ENCODE measurements at places on chromosomes 7 and 10.

GRCh38 chr10:75034131-75034512 lies 77.3 kb upstream of the SAMD8 start:
- no peak for DNase-seq

DNA sequence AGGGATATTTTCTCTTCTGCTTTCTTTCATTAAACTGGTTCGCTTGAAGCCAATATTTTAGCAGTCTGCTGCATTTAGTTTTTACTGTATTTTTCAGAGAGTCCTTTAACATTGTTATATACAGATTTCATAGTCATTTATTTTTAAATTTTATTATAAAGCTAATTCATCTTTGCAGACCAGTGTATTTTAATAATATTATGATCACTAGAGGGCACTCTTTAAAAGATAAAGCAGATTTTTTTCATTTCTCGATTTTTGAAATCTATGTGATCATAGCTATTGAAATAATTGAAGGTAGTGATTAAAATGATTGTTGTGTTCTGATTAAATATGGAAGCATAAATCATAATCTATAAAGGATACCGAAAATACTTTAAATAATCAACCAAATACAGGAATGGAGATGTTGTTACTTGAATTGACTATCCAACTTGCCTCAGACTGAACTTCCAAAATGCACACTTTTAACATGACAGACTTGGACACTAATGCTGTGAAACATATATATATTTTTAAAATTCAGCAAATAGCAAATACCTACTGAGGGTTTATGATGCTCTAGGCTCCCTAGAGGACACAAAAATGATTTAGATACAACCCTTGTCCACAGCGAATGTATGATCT lies 35.2 kb downstream of the ST7 start:
- DNase-seq, result no peak

GRCh38 chr7:71775648-71776047 lies 636.5 kb downstream of the CALN1 start:
- DNase-seq, result no peak

DNA sequence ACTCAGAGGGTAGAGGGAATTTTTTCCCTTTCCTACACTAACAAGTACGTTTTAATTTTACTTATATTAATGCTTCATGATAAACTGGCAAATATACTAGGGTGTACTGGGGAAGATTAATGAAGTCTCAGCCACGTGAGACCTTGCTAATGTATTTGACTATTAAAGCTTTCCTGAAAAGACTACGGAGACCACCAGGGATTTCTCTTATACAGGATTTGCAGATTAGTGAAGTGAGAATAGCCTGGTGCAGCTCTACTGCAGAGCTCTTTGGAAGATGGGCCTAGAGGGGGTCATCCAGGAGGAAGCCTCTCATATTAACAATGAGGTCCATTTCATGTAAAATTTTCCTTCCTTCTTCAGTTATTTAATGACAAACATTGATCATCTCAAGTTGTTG lies 379.0 kb downstream of the SORCS1 start:
- no peak for DNase-seq

DNA sequence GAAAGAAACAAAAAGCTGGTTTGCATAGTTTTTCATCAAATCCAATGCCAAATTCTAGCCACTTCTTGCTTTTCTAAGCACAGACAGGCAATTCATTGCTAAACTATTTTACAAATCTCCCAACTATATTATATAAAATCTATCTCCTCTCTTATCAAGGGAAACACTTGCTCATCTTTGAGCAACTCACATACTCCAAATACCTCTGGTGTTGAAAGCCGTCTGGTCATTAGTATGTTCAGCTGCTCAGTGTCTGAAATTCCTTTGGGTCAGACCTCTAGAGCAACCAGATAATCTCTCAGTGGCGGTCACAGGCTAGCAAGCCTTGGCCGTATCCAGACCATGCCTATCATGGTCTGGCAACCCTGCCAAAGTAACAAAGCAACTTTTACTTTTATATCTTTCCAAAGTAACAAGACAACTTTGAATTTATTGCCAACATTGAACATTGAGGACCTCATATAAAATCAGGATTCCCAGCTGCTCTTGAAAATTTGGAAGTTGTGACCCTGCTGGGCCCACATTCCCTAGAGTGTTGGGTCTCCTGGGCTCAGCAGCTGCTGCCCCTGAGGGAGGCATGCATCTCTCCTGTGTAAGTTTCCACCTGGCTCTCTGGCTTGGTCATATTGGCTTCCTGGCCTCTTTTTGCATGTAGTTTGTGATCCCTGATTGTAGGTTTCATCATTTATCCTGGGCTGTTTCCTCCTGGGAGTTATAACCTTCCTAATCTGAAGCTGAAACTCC lies 56.8 kb upstream of the LANCL2 start:
- DNase-seq, result no peak

DNA sequence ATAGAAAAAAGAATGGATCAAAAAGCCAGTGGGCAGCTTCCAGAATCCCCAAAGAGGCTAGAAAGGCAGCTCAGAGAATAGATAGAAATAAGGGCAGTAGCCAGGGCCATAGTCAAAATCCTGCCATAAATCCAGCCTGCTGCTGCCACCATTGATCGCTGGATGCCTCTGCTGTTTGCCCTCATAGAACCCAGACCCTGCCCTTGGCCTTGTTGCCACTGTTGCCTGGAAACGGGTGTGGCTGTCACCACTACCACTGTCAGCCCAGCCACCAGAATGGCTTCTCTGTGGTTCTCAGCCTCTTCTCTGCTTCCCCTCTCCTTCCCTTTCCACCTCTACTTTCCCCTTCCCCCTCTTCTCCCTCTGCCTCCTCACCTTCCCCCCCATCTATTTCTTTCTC lies 57.8 kb downstream of the HHEX start:
- DNase-seq, result peak; percentile 18

DNA sequence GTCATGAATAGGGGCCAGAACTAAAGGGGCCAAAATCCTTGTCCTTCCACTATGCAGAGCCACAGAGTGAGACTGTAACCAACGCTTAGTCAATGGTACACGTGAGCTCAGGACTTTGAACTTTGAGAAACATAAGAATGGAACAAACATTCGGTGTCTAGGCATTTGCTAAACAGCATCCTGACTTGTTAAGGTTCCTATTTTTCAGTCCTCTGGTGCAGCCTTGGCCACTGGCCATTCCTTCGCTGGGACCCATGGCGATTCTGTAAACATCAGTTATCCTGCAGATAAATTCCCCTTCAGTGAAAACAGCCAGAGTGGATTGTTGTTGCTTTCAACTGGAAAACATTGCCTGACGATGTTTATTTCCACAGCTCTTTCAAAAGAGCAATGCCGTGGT lies 266.8 kb downstream of the SORCS1 start:
- DNase-seq, result no peak

- DNase-seq, result no peak
Observed at GRCh38 chr7:33643530-33643929, 261.8 kb upstream of the BMPER start.

DNA sequence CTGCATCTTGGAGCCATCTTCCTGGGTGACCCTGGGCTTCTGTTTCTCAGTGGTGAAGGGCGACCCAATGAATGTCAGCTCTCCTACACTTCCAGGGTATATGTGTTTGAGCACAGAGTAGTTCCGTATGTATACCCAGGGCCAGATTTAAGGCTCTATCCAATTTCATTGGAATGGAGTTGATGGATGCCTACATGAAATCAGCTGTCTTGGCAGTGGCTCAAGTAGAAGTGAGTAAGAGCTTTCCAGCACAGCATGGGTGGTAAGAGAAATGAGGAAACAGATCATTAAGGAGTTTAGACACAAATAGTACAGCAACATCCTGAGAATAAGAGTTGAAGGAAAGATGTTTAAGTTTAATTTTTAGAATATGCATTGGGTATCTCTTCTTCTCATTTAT lies 433.0 kb downstream of the PAXIP1 start:
- DNase-seq, result no peak

DNA sequence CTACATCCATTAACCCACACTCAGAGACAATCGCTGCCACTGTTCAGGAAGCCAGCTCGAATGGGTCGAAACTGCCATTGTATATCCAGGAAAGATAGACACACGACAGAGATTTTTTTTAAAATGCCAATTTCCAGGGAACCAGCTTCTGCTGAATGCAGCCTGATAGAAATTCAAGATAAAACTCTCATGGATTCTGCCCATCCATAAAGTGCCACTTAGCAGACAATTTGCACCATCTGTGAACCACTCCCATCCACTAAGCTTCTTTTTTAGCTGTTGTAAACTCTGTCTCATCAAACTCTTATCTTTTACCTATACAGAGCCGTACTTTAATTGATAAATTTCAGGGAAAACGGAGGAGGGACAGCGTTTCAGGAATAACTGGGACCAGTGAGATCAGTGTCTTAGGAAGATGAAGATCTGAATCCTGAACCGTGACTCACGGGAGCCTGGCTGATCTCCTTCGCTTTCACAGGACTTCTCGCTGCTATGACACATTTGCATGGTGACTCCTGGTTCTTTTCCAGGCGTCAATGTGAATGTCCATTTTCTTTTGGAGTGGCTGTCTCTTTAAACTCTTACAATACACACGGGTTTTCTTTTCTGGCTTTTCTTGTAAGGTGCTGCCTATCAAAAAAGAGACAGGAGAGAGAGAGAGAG lies 103.4 kb downstream of the FAM204A start:
- no peak for DNase-seq

DNA sequence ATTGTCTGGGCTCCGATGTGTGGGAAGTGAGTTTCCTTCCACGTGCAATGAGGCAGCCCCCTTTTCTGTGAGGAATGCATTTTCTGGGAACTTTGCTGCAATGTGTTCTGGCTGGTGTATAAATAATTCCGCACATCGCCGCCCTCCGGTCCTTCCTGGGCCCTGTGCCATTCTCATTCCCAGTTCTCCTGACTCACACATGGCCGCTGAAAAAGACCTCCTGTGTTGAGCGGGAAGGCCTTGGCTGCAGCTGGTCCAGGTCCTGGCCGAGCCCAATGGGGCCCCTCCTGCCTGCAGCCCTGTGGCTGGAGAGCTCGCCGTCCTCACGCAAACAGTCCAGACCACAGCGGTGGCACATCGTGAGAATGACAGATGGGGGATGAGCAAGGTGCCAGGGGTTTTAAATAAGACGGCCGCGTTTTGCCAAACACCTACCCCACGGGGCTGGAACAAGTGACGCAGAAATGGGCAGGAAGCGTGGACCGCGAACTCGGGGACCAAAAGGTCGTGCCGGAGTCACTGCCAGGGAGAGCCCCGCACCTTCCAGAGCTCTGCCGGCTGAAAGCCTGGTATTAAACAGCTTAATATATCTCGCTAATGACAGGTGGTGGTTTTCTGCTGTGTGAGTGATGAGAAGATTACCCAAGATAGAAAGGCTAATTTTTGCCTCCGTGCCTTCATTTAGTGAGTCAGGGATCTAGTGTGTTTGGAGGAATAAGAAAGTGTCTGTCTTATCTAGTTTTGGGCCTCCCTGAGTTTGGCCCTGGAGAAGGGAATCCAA lies 37.0 kb downstream of the FAM20C start:
- DNase-seq, result no peak

GRCh38 chr10:129030996-129031843 lies 435.8 kb upstream of the MGMT start:
- DNase-seq, result peak; percentile 23

DNA sequence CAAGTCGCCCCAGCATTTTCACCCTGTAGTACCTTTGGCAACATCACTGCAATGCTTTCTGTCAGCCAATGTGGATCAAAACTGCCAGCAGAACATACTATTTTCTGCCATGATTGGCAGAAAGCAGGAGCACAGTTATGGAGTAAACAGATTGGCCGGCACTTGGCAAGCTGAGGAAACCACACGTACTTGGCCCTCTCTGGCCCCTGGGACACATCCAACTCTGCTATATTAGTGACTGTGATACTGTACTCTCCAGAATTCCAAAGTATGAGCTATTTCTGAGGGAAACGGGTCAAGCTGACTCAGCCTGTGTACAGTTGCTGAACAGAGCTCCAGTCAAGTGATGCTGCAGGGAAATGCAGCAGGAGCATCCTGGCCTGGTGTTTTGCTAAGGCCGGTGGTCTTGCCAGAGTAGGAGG lies 39.8 kb upstream of the LANCL2 start:
- no peak for DNase-seq

- no peak for DNase-seq
Observed at GRCh38 chr10:86953747-86954680, 3.4 kb downstream of the MMRN2 start.

DNA sequence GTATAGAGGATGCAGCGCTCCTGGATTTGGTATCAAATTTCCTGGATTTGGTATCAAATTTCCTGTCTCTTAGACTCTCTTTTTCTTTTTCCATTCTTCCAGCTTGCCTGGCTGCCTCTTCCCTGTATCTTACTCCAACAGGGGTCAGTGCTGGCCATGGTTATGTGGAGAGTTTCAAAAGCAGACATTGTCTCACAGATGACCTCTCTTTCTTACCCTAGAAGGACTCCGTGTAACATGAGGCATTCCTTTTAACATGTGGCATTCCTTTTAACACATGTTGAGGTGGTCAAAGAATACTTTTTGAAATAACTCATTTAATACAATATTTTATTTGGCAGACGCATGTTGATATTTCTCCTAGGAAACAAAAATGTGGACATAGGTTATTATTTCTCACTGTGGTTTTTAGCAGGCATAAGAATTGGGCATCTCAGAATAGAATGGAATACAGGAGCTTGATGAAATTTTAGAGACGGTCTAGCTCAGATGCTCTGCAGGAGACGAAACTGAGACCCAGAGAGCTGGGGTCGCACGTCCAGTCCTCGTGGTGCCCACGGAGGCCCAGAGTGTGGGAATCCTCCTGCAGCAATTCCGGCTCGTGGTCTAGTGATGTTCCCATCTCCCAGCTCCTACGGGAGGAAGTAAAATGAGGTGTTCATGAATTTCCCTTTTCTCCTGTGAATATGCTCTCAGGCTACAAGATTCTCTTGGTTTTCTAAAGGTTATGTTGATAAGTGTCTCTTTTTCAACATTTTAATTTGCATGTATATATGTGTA lies 59.6 kb upstream of the PITRM1 start:
- no peak for DNase-seq

DNA sequence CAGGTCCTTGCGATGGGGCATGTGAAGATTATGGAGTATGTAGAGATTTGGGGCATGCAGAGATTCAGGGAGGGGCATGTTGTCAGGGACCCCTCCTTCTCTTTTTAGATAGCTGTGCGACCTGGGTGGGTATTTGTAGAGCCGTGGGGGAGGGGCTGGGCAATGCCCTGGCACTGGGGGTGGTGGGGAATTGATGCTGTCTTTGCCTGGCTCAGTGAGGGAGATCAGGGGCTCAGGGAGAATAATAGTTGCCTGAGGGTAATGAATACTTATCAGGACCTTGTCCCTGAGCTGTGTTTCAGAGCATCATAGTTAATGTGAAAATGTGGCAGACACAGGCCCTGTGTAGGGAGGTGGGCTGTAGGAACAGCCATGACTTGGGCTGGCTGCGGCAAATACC lies 3.5 kb downstream of the RAMP3 start:
- DNase-seq, result no peak

- DNase-seq, result peak; percentile 26
Observed at GRCh38 chr10:109978481-109978880, 29.3 kb upstream of the ADD3 start.

DNA sequence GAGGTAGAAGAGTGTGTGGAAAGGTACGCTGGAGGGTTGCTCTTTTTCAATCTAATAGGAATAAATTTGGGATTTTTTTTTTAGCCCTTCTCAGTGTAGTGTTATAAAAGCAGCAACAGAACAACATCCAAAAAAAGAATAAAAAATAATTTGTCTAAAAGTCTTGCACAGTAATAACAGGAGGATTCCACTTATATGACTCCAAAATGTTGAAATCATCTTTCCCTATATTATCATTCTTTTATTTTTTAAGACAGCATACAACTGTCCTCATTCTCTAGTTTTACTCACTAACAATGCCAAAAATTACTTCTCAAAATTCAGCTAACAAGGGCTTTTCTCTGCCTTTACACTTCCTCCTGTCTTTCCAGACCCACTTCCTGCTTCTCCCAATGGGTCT lies 27.8 kb downstream of the IL2RA start:
- no peak for DNase-seq

- DNase-seq, result no peak
Observed at GRCh38 chr10:79412516-79412915, 32.9 kb downstream of the ZCCHC24 start.
